NCI-H2029 treated with DMSO at 0.1 percent for 48 hours (cell line): ENCODE measurements at places on chromosomes 11 and 22.

DNA sequence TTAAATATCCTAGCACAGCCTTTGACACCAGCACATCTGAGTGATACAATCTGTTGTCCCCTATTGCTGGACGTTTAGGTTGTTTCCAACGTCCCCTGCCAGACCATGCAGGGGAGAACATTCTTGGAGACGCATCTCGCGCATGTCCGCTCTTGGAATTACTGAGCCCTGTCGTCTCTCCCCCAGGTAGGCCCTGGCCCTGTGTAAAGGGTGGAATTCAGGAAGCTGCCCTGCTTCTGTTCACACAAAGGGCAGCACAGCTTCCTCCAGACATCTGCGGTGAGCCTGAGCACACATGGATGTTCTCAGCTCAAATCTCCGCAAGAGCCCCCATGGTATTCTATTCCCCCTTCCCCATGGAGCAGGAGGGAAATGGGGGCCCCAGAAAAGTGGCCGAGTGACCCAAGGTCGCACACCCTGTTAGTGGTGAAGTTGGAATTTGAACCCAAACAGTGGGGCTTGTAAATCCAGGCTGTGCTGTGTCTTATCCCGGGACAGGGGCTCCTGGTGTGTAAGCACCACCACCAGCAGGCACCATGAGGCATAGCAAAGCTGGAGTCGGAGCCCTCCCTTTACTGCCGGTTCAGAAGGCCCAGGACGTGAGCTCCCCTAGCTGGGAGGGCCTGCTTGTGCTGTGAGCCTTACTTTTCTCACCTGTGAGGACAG, 5.0 kb upstream of the FGF19 start:
- DNase-seq = no peak

GRCh38 chr11:41446566-41446965, 12.9 kb downstream of the LRRC4C start:
- DNase-seq = no peak

- no peak for DNase-seq
Measured at GRCh38 chr22:35218079-35218478, 39.2 kb upstream of the HMGXB4 start.

DNA sequence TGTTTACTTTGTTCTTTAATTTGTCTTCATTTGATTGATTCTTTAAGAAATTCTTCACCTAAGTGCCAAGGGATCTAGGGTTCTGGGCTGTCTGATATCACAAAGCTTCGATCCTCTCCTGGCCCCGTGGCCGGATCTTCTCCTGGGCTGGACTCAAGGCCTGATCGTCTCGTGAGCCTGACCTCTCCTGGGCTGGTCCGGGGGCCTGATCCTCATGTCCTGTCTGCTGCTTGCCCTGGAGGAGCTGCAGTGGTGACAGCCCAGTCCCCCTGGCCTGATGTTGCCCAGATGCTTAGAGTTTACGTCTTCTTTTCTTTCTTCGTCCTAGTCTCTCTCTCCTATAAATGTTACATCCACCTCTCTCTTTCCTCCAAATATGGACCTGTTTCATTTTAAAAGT, 3.3 kb downstream of the NADSYN1 start:
- no peak for DNase-seq

DNA sequence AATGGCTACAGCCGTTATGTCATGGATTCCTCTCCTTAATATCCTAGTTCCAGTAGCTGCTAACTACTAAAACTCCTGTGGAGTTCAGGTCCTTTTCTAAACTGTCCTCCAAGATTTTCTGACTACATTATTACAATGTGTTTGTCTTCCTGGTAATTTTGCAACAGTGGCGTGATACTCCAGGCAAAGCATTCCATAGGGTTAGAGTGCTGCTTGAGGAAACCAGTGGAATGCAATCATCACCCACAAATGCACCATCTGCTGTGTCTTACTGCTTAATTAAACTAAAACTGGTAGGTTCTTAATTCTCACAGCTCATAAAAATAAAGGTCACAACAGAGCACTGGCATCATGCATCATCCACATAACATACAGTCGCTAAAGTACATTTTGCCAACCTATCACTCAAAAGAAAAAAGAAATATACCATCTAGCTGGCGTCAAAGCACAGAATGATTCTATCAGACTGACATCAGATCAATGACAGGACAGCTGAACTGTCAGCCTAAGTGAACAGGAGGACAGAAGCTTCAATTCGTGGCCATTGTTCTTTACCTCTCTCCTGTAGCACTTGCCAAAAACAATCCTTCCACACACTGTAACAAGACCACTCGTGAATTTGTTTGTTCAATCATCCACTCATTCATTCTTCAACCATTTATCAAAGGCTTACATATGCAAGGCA, 182.5 kb downstream of the CADM1 start:
- peak; percentile 43 for DNase-seq

DNA sequence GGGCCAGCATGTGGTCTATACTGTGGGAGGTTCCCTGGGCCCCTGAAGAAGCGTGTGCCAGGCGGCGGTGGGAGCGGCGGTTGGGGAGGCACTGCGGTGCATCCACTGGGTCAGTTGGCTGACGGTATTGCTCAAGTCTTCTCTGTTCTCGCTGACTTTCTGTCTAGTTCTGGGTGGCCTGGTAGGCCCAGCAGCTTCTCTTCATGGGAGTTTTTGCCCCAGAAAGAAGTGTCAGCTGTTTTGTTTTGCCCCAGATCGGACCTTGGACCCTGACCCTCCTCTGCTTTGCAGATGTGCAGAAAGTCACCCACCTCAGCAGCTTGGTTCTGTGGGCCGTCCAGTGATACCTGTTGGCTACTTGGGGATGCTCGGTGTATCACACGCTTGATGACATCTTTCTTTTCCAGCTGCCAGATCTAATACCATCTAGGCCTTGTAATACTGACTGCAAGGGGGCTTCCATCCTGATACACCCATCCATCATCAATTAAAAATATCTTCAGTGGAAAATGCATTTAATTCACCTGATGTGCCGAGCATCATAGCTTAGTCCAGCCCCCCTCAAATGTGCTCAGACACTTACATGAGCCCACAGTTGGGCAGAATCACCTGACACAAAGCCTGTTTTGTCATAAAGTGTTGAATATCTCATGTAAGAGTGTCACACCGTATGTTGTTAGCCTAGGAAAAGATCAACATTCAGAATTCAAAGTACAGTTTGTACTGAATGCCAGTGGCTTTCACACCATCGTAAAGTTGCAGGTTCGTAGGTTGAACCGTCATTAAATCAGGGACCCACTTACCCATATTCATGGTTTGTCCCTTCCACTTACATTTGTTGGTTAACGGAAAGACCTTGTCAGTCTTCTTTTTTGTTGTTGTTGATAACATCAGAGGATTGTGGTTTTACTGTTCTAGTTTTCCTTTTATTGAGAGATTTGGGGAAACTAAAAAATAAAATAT, 13.9 kb downstream of the ZBED4 start:
- DNase-seq = no peak

DNA sequence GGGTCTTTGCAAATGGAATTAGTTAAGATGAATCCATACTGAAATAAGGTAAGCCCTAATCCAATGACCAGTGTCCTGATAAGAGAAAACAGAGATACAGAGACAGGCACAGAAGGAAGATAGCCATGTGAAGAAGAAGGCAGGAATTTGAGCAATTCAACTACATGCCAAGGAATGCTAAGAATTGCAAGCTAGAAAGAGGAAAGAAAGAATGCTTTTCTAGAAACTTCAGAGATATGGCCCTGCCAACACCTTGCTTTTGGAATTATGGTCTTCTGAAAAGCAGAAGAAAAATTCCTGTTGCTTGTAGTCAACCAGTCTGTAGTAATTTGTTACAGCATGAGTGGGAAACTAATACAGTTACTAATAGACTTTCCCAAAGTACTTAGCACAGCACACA, 111.3 kb downstream of the SLC17A6 start:
- no peak for DNase-seq

- DNase-seq = no peak
Measured at GRCh38 chr11:111320728-111321568, 22.6 kb downstream of the POU2AF3 start.

DNA sequence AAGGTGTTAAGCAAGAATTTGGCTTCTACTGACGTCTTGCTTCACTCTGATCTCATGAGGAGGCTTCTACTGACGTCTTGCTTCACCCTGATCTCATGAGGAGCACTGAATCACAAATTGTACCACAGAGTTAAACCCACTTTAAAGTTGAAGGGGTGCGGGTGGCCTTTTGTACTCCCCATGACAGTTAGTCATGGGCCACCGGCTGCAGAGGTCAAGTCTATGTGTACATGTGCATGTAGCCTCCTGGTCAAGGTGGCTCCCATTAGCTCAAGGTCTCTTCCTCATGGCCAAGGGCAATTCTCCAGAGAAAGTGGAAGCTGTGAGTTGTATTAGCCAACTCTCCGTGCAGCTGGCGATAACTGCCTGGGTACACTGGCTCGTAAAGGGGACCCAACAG, 23.1 kb upstream of the FZD4 start:
- DNase-seq = no peak

DNA sequence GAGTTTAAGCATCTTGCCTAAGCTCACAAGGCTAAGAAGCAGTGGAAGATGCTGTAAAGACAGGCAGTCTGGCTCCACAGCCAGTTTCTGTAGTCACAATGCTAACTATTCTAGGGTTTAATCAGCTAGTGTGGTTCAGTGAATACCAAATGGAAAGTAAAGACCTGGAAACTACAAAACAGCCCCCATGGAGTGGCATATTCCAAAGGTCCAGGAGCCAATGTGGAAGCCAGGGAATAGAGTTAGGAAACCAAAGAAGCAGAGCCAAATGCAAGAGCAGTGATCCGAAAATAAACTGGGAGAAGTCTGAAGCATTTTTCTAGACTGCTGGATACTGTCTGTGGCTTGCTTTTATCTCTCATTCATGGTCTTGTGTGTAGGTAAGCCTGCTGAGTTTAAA, 731.2 kb upstream of the ANO5 start:
- no peak for DNase-seq
